ENCODE measurements at places on chromosomes 16 and 17.

GRCh38 chr17:18371455-18371854 is 6.1 kb upstream of the EVPLL start:
- DNase-seq: no peak

GRCh38 chr17:20189302-20189701 is 180.1 kb downstream of the SPECC1 start:
- DNase-seq: no peak

GRCh38 chr17:75380750-75381149 is 24.7 kb downstream of the GRB2 start:
- DNase-seq: no peak

DNA sequence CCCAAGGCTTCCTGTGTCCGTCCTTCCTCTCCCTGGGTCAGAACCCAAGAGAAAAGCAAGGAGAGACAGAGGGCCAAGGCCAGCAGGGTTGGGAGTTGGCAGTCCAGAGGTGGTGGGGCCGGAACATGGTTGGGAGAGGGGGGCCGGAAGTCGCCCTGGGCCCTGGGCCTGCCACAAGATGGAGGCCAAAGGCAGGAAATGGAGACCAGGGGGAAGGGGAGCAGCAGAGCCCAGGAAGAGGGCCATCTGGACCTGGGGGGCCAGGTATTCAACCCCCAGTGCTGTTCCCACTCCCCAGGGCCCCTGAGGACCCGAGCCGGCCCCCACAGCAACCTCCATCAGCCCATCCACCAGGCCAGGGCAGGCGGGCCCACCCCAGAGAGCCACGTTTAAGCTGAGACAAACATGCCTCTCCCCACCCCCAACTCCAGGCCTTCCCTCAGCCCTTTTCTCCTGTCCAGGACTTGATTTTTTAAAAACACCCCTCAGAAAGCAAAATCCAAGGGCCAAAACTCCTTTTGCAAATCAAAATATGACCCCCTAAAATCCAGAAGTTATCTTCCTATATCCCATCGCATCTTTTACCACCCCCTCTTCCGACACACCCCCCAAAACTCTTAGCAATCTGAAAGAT is 4.4 kb upstream of the BCL6B start:
- DNase-seq: no peak

DNA sequence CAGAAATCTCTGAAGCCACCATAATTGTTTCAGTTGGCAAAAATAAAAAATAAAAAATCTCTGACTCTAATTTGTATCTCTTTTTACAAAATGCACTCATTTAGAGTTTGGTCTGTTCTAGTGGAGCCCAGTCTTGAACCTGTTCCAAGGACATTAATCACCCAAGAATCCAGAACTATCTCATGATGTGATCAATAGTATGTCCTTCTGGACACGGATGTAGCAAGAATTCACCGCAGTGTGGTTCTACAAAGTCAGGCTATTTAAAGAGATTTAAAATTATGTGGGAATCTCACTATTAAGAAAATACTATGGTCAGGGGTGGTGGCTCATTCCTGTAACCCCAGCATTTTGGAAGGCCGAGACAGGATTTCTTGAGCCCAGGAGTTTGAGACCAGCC is 21.8 kb upstream of the ANKFN1 start:
- no peak for DNase-seq

GRCh38 chr17:50129728-50130558 is at the start of gene SAMD14:
Gene SAMD14 (minus strand): TSS chr17:50130160. CDS start chr17:50124959, 5,201 bp downstream.
- no peak for DNase-seq

DNA sequence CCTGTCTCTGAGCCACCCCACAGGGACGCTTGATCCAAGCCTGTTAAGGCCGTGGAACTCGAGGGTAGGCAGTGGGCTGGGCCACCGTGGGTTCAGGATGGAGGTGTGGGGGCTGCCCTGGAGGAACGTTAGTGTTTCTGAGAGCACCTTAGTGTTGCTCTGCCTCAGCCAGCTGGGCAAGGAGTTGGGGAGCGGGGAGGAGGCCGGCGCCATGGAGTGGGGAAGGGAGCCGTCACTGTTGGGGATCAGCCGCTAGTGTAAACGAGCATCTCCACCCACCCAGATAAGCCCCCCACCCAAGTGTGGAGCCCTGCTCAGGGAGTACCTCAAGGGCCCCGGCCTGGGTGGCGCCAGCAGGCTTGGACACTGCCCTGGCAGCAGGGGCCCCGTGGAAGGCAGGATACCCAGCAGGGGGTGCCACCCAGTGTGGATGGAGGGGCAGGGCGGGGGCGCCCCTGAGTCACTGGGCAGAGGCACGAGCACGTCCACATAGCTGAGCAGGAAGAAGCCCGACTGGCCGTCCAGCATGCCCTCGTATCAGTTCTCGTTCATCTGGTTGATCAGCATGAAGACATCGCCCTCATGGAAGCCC is 98.6 kb downstream of the KPNA2 start:
- DNase-seq: no peak

GRCh38 chr16:55042556-55043432 is 112.1 kb downstream of the IRX5 start:
- no peak for DNase-seq

GRCh38 chr17:59347975-59348391 is 16.5 kb downstream of the YPEL2 start:
- DNase-seq: no peak

DNA sequence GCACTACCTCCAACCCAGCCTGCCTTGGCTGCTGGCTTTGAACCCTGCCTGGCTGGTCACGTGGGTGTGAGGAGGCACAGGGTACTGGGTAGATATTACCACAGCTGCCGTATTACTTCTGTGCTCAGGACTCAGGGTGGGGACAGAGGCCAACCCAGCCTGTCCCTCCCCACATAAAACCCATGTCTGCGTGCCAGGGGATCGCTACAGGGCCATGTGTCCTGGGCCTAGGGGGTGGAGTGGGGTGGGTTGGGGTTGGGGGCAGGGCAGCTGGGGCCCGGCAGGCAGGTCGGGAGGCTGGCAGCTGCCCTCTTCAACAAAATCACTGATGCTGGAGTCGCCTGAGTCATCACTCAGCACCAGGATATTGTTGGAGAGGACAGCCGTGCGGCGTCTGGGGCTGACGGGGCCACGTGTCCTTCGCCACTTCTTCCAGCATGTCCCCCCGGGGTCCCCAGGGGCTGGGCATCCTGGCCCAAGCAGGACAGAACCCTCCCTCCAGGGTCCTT is 39.7 kb upstream of the PVALEF start:
- no peak for DNase-seq

DNA sequence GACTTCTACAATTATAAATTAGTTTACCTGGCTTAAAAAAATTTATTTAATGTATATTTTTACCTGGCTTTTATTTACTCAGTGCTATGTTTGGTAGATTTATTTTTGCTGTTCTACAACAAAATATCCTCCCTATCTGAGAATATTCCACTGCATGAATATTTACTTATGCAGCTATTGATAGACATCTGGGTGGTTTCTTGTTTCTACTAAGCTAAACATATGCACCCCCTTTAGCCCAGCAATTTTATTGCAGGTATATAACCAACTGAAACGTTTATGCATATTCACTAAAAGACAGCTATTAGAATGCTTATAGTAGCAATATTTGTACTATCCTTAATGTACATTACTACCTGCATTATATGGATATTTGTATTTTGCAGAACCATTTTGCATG is 187.7 kb upstream of the CPHXL start:
- DNase-seq: no peak

- DNase-seq: no peak
Measured at GRCh38 chr16:54072237-54072636, 214.3 kb downstream of the IRX3 start.

- DNase-seq: no peak
Measured at GRCh38 chr17:34474706-34475105, 104.7 kb upstream of the TMEM132E start.

Data from forelimb muscle (tissue), 1 donor.